ENCODE measurements at places on chromosomes 5 and 9.
A peak's percentile ranks its signal among the peaks of the same experiment; 100 is the strongest.

DNA sequence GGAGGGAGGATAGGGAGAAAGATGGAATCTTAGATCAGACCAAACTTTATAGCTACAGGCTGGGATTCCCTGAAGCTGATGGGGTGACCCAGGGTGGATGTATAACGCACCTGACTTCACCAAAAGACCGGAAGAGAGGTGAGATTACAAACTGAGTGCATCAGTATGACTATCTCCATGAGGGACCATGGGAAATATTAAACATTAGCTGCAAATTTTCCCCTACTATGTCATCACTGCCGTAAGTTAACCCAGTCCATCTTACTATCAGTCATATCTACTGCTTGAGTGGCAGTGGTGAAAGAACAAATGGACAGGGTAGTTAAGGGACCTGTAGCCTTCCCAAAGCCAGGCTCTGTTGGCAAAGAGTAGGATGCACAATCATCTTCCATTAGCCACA, 368.3 kb downstream of the EFNA5 start:
- no peak for DNase-seq

DNA sequence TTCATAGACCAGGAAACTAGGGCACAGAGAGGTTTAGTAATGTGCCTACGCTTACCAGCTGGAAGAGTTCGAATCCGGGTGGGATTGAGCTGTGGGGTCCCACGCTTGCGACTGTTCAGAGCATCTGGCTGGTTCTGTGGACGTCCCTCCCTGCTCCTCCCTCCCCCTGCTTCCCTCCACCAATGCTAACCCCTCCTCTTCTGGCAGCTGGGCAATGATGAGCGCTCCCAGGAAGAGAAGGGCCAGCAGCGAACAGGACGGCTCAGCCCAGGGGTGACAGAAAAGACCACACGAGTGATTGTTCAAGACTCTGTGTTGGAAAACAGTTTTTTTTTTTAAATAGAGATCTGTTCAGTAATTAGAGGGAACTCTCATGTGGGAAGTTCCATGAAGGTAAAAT, 6.9 kb downstream of the FAM163B start:
- DNase-seq, result no peak

DNA sequence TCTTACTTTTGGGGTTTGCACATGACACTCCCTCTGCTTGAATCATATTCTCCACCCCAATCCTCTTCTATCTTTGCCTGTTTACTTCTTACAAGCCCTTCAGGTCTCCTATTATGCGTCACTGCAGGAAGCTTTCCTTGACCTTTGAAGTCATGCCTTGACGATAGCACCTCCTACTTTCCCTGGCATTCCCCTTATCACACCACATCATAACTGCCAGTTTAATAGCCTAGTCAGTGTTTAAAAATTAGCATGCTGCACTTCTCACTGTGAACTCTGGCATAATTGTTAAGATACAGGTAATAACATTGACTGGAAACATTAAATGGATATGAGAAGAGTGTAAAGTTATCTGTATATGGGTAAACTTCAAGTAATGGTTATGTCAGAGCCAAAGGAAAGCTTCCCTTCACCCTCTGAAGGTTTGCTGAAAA, 37.1 kb upstream of the CEP120 start:
- peak; percentile 38 for DNase-seq

DNA sequence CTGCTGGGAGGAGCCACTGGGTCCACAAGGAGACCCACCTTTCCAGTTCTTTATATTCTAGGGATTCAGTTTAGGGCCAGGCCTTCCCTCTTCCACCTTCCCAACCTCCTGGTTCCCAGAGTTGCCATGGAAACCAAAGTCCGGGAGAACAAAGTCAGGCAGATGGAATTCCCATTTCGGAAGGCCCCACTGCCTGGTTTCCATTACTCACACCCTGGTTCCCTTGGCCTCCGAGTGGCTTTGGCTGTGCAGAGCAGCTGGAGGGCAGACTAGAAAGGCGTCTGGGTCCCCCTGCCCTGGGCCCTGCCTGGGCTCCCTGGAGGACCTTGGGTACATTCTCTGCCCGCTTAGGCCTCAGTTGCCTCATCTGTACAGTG, 136.1 kb downstream of the RGS3 start:
- no peak for DNase-seq

DNA sequence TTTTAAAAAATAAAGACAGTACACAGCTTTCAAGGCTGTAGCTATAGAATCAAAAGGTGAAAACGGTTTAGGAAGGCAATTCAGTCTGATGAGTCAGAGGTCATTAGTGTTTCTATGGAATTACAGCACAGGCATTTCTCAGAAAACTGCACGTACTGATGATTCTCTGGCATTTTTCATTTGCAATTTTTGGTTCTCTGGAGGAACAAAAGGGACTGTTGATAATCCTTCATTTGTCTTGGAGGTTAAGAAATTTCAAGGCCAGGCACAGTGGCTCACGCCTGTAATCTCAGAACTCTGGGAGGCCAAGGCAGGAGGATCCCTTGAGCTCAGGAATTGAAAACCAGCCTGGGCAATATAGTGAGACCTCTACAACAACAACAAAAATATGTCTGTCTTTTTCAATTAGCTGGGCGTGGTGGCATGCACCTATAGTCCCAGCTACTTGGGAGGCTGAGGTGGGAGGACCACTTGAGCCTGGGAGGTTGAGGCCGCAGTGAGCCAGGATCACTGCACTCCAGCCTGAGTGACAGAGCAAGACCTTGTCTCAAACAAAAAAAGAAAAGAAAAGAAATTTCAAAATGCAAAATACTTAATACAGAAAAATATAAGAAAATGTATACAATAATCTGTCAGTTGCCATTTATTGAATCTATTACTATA, 27.3 kb downstream of the NR6A1 start:
- DNase-seq, result no peak

DNA sequence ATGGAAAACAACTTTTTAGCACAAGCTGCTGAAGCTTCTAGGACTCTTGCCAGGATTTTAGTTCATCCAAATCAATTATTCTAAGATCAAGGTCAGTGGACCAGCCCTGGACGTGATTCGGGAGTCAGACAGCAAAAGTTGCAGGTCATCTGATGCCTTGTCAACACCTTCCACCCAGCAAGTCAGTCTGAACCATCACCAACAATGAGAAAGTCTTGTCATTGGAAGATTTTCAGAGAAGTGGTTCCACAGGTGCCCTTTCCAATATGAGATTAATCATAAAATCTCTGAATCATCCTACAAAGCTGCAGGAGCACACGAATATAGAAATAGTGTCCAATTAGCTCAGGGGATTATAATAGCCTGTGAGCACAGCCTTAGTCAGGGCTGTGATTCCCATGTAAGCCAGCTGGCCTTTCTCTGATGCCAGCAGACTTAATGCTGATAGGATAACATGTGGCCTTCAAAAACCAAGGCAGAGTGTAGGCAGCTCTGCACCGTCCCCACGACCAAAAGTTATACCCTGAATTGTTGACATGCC, 445.0 kb upstream of the TRPC7 start:
- DNase-seq, result no peak

- peak; percentile 79 for DNase-seq
Measured at GRCh38 chr9:134422301-134423090, 96.2 kb downstream of the RXRA start.

DNA sequence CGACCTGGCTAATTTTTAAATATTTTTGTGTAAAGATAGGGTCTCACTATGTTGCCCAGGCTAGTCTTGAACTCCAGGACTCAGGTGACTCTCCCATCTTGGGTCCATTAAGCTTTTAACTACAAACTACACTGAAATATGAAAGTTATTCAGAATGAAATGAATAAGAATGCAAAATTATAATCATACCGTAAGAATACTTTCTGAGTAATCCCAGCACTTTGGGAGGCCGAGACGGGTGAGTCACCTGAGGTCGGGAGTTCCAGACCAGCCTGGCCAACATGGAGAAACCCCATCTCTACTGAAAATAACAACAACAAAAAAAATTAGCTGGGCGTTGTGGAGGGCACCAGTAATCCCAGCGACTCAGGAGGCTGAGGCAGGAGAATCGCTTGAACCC, 1.1 kb upstream of the ORM1 start:
- no peak for DNase-seq

DNA sequence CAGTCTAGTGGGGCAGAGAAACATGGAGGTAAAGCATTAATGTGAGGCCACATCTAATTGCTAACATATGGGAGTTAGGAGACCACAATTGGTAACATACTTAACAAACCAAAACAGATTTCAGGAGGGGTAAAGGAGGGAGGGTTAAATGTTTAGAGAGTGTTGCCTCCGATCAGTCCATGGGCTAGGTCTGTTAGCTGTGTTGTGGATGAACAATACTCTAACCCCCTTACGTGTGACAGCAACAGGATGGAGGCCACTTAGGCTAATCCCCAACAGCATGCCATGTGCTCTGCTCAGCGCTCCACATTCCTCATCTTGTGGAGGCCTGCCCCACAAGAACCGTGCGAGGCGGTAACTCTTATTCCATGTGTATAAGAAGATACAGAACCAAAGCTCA, 167.0 kb downstream of the CRB2 start:
- no peak for DNase-seq

- DNase-seq, result no peak
Measured at GRCh38 chr5:66540078-66540477, 56.1 kb upstream of the MAST4 start.

GRCh38 chr9:72462340-72462739, 59.1 kb upstream of the TMC1 start:
- no peak for DNase-seq

DNA sequence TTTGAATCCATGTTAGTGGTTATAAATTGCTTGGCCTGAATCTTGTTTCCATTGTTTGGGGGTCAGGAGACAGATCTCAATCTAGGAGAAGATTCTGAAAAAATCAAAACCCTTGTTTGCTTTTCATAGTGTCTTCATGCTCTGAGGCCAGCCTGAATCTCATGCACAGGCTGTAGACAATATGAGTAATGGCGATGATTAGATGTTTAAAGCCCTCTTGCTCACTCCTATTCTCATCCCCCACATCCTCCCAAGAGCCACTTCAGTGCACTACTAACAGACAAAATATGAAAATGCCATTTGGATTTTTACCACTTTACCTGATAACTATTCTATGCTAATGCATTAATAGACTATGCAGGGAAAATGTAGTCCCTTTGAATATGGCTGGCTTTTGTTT, 129.4 kb downstream of the NUDT12 start:
- DNase-seq, result no peak

DNA sequence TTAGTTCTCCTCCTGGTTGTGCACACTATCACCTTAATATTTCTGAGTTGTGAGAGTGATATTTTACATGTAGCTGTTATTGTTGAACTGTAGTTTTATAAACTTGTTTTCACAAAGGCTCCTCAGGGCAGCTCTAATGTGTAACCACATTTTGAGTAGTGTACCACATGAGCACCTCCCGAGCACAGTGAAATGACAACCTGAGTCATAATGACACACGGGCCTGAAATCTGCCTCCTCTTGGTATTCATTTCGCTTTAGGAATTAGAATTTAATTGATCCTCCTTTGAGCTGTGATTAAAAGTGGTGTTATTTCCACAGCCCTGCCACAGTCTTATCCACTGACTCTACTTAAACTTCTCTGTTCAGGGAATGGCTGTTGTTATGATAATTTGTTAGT, 7.9 kb downstream of the MTRR start:
- no peak for DNase-seq

GRCh38 chr5:152883066-152883775, 478.1 kb upstream of the NMUR2 start:
- no peak for DNase-seq
